ENCODE measurements at places on chromosomes 1 and 21.

DNA sequence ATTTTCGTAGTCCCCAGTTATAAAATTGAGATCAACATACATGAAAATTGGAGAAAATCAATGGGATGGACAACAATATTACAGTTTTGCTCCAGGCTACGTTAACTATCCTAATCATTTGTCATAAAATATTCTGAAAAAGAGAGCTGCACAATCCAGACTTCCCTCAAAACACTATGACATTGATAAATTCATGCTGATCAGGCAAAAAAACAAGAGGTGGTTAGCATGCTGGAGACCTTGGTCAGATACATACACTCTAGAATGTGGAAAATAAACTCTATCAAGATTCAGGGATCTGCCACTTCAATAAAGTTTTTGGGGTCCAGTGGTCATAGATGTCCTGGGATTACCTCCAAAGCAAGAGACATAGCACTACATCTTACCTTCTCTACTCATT is 32.5 kb upstream of the ARHGAP29 start:
- no peak for DNase-seq

DNA sequence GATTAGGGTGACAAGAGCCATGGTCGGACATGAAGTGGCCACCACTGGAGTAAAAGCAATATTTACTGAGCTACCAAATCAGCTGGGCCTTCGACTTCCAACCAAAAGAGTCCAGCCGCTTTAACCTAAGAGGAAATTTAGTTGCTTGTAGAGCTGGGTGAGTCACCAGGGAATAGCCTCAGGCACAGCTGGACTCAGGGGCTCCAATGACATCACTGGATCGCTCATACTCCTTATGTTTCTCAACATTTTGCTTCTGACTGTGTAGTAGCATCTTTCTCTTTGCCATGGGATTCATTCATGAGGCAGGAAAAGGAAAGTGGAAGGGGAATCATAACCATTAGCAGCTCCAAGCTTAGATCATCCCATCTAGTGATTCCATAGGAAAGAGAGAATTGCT is 664.4 kb downstream of the MATN1 start:
- no peak for DNase-seq

DNA sequence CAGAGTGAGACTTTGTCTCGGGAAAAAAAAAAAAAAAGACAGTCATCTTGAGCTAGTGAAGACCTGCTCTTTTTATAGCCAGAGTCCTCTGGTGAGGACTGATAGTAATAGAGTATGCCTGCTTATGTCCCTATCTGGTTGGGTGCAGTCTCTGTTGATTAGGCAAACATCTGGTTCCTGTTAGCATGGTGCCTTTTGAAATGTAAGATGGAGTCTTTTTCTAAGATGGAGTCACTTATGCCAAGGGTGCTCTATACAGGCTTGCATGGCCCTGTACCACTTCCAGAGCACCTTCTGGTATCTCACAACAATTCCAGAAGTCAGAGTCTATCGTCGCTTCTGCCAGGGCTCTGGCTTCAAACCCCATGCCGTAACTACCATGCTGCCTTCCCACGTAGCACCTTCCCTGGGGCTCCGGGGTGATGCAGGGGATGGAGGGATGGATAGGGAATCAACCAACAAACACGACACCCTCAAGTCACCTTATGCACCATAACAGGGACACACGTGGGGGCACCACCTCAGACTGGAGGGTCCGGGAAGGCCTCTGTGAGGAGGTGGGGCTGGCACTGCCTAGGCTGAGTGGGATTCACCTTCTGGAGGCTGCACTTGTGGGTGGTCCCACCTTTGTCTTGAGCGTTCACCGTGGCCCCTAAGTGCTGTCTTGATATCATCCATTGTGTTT is 11.6 kb upstream of the PADI6 start:
- no peak for DNase-seq

GRCh38 chr1:58157256-58157655 is 389.3 kb downstream of the OMA1 start:
- no peak for DNase-seq

- no peak for DNase-seq
These were observed 13.4 kb upstream of the KIF1B start for GRCh38 chr1:10196976-10197375.

- DNase-seq: no peak
These were observed 19.0 kb upstream of the PLEKHG5 start for GRCh38 chr1:6510493-6510892.

GRCh38 chr1:2001773-2002411 is 1.7 kb downstream of the CFAP74 start:
- no peak for DNase-seq

DNA sequence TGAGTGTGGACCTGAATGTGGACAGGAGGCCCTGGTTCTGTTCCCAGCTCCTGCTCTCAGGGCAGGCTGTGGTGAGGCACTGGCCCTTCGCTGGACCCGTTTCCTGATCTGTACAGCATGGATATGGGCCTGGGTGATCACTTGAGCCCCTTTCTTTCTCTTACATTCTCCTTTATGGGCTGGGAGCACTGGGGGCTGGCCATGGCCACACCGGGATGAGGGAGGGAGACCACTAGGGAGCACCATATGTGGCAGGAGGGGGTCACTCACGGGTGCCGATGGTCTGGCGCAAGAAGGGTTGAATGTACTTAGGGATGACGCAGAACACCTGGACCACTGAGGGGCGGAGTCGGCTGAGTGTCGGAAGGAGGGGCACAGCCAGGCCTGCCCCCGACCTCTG is 2.7 kb downstream of the DCST2 start:
- no peak for DNase-seq

- DNase-seq: no peak
These were observed 97.3 kb downstream of the TTLL7 start for GRCh38 chr1:83901547-83902155.

GRCh38 chr1:224302947-224303346 is 27.0 kb downstream of the NVL start:
- DNase-seq: no peak

GRCh38 chr1:225462429-225462713 is 34.5 kb upstream of the LBR start:
- DNase-seq: no peak

GRCh38 chr21:43864313-43864961 is 586 bp upstream of the AGPAT3 start:
- DNase-seq: no peak

- DNase-seq: no peak
These were observed 146.0 kb downstream of the PLA2G4A start for GRCh38 chr1:186974774-186975181.

GRCh38 chr1:164263540-164263939 is 295.4 kb upstream of the PBX1 start:
- no peak for DNase-seq
